ENCODE measurements at places on chromosomes 5 and 9. TPM values are rescaled to one million over a fixed set of nuclear protein-coding genes. Genes with fewer than 3 reads are reported as not detected.

The SMIM33 gene
- not detected for polyA plus RNA-seq

The WASHC1 gene
- 12.9 TPM for polyA plus RNA-seq

The KCNN2 gene
- not detected for polyA plus RNA-seq

The KIF4B gene
- polyA plus RNA-seq: 0.02 TPM

The NUTM2F gene
- not detected for polyA plus RNA-seq

The TMEM174 gene
- not detected for polyA plus RNA-seq

The SLC6A18 gene
- not detected for polyA plus RNA-seq

The ANKRD20A1 gene
- polyA plus RNA-seq: not detected

The SARDH gene
- 5.9 TPM for polyA plus RNA-seq

All from SK-N-SH (cell line).